ENCODE measurements at places on chromosomes 1 and 21.

GRCh38 chr1:209808059-209808581 lies 2.2 kb upstream of the IRF6 start:
- no peak for DNase-seq

- no peak for DNase-seq
Observed at GRCh38 chr1:7821282-7821681, 31.6 kb downstream of the UTS2 start.

GRCh38 chr1:30692948-30693301 lies 30.5 kb downstream of the MATN1 start:
- DNase-seq: no peak

DNA sequence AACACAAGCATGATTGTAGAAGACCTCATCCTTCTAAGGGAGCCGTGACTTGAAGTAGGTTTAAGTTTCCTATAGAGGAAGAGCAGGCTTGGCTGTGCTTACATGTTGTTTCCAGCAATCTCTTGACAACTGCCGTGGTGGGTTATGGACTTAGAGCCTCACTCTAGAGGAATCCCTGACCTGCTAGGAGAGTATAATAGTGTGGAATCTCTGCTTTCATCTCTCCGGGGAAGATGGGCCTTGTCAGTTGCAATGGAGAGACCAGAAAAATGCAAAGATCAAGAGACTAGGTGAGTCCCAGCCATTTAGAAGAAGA lies 137.6 kb downstream of the MIS18A start:
- DNase-seq: no peak

DNA sequence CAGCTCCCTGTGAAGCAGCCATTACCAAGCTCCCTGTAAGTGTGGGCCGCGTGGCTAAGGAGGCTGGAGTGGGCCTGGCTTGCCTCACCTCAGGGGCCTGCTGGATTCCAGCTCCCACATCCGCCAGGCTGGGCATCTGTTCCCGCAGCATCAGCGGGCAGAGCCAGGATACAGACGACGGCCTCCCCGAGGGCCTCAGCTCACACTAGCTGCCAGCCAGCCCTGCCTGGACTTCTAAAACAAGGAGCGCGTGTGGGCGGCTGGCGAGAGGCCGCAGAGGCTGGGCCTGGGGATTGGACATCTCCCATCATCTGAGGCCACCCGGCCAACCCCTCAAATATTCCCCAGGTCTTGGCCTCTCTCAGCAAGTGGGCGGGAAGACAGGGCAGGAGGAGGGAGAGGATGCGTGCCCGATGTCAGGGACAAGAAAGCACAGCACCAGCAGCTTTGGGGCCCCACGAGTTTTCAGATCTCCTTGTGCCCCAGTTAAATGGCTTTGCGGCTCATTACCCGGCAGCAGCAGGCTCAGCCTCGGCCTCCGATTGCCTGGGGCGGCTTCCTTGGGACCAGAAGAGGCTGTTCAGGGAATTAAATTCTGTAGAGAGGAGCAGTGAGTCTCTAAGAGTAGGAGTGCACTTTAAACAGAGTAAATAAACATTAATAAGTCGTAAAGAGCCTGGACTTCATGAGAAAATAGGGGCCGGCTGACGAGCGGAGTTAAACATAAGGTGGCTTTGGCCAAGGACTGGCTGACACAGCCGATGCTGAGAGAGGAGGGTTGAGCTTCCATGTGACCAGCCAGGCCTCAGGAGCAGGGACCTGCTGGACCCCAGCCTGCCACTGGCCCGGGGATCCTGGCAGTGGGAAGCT lies 208.9 kb upstream of the C1orf174 start:
- no peak for DNase-seq

DNA sequence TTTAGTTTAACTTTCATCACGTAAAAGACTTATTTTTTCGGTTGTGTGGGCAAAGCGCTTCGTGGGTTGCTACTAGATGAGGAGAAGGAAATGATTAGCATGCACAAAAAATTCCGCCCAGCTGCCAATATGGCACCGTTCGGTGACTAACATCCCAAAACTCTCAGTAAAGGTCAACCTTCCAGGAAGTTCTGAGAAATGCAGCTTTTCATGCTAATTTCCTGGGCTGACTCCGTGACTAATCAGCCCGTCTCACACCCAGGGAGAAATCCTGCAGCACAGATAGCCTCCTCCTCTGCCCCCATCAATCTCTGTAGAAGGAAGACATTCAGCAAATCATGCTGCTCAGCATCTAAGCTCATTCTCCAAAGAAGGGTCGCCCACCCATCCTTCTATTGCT lies 34.1 kb downstream of the TMCO4 start:
- DNase-seq: no peak

DNA sequence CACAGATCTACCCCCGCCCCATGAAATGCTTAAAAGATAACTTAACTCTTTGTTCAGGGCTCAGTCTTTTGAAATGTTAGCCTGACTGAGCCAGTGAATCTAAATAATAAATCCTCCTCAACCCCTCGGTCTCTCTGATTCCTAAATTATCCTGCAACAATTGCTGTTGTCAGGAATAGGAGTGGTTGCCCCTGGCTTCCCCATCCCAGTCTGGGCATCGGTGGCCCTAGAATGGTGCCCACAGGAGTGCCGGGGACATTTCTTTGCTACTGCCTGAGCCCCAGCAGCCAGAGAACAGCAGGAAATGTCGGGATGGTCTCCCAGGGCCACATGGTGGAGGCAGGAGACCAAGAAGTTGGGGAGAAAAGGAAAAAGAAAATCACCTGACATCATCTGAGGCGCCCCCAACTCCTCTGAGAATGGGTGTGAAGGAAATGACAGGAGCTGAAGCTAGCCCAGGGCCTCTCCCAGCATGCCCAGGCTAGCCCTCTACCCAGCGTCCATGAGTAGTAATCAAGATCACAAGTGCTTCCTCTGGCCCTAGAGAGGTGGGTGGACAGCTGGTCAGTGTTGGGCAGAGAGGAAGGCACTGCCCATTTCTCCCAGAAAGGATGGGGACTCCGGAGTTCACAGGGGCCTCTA lies 1.6 kb downstream of the PADI4 start:
- no peak for DNase-seq

DNA sequence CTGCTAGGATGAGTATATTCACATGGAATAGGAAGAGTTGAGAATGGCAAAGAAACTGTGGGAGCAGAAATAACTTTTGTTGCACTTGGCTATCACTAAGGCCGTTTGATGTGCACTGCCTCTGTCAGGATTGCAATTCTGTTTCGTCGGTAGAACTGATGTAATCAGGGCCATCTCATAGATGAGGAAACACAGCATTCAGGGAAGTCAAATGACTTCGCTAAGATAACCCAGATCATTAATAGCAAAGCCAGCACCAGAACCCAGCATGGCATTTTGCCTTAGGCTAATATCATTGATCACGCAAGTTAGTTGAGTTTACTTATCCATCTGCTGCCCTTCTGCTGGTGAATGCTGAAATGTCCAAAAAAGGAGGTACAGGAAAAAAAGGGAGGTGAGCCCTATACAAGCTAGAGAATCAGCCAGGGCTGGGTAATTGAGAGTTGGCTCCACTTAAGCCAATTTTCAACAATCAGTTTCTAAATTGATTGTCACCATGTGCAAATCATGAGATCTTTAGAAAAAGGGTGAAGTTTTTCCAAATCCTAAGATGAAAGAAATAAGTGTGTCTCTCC lies 7.6 kb downstream of the RASSF5 start:
- DNase-seq: no peak

- no peak for DNase-seq
Observed at GRCh38 chr1:151947140-151947539, 37.8 kb upstream of the THEM4 start.

- no peak for DNase-seq
Observed at GRCh38 chr1:47323599-47324031, 9.7 kb upstream of the STIL start.

Measured in CD4-positive, alpha-beta T cell treated with Interleukin-1 beta for 1 hour (primary cell).